Fibroblast of skin of left biceps (primary cell): ENCODE measurements at places on chromosomes 7 and 10.

- peak; percentile 80 for DNase-seq
Measured at GRCh38 chr10:31242902-31243301, 76.1 kb upstream of the ZEB1 start.

- no peak for DNase-seq
Measured at GRCh38 chr7:41491883-41492471, 210.9 kb downstream of the INHBA start.

- no peak for DNase-seq
Measured at GRCh38 chr10:129892548-129893052, 71.5 kb downstream of the EBF3 start.

DNA sequence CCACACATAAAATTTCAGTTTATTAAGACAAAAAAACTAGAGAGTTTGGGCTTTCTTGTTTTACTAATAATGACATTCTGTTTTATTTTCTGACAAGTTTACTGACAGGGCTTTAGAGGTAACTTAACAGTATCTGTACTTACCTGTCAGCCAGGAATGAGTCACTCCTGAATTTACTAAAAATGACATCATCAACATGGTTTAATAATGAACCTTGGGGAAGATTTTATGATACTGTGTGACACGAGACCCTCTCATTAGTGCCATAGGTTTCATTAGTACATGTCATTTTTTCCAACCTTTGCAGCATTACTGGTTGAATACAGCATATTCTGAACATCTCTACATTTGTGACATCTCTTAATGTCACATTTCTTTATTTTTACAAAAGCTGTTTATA is 131.1 kb downstream of the KCND2 start:
- DNase-seq, result no peak

DNA sequence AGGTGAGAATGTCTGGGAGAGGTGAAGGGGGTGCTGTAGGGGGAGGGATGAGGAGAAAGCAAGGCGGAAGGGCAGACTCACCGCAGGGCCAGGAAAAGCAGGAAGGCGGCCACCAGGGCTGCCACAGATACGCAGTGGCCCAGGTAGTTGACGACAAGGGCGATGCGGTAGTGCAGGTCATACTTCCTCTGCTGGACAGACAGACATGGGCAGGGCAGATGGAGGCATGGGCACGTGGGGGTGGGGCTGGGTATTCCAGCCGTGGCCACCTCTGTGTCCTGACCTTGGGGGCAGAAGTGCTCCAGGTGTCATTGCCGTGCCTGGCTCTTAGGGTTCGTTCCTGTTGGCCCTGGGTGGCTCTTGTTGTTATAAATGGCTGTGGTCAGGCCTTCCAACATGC is 16.8 kb downstream of the CRHR2 start:
- no peak for DNase-seq

GRCh38 chr7:140595468-140596092 is 45.0 kb downstream of the DENND2A start:
- DNase-seq, result no peak

GRCh38 chr10:129870474-129870757 is 93.7 kb downstream of the EBF3 start:
- no peak for DNase-seq

GRCh38 chr7:134907639-134908038 is 78.7 kb upstream of the AGBL3 start:
- no peak for DNase-seq

DNA sequence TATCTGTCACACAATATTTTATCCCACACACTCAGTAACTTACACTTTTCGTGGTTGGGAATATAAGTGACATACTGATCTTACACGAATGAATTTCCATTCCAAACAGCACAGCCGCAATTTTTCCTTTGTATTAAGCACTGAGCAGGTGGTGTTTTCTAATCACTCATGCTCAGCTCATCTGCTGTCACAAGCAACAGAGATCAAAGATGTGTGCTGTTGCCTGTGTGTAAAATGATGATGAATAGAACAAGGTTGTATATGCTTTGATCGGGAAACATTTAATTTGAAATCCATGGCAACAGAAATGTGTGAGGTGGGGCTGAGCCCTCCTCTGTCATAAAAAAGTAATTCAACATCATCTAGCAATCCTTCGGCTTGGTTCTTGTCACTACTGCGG is 927.7 kb upstream of the MBL2 start:
- no peak for DNase-seq

GRCh38 chr7:50640779-50641178 is 75.6 kb upstream of the DDC start:
- DNase-seq, result no peak

DNA sequence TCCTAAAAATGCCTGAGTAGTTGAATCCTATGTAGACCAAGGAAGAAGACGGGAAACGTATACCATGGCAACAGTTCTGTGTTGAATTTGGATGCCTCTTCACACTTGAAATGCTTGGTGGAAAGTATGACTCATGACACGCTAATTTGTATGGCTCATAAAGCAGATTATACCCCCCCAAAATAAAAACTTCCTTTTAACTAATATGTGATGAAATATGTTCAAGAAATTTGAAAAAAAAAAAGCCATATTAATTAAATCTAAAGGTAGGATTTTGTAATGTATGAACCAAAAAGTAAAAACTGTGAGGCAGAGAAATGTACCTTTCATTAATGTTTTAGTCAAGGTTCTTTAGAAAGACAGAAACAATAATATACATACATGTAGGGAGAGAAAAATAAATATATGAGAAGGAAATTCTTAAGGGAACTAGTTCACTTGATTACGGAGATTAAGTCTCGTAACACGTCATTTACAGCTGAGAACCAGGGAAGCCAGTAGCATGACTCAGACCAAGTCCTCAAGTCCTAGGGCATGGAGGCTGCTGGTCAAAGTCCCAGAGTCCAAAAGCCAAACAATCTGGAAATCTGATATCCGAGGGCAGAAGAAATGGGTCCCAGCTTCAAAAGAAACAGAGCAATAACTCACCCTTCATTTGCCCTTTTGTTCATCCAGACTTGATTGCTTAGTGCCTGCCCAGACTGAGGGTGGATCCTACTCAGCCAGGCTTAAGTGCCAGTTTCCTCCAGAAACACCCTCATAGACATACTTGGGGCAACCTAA is 485.1 kb downstream of the SEMA3D start:
- DNase-seq, result no peak

GRCh38 chr10:43249962-43250614 is 16.8 kb downstream of the RASGEF1A start:
- DNase-seq, result no peak

GRCh38 chr7:16098585-16099179 is 322.7 kb downstream of the CRPPA start:
- DNase-seq, result no peak

GRCh38 chr7:137873979-137874777 is 27.4 kb upstream of the DGKI start:
- peak; percentile 96 for DNase-seq

DNA sequence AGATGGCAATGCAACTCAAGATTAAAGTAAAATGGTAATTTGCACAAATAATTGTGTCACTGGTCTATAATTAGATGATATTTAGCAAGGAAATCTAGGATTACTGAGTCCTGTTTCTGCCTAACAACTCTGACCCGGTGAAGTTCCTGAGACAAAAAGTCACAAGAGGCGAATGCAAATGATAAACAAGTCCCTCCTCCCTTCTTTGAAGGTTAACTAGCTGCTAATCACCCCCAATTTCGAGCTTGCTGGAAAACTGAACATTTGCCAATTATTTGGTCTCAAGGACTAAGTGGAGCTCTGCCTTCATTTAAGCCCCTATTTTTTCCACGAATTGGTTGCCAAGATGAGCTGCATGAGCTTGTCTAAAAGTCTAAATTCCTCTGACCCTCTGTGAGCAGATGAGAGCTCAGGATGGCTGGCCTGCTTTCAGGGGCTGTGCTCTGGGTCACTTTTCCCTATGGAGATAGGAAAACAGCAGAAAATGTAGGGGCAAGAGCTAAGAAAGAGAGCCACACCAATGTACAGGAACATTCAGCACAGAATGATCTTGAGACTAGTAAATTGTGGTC is 127.3 kb downstream of the MBL2 start:
- no peak for DNase-seq

DNA sequence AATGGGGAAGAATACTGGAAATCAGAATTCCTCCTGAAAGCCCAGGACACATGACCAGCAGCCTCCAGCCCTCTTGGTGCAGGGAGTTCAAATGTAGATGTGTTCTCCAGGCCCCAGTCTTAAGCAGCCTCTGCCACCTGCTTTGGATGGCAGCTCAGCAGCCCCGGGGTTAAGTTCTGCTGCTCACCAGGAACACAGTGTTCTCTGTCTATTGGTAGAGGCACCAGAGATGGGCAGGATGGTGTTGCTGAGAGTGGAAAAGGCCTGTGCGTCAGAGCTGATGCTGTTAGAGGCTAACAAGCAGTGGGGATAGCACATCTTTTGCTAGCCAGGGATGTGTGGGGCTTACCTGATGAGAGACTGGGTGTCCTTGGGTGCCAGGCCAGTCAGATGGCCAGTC is 56.8 kb downstream of the PAX2 start:
- no peak for DNase-seq

GRCh38 chr10:109633846-109634245 is 289.5 kb downstream of the XPNPEP1 start:
- no peak for DNase-seq
